Ovary (tissue), 10 donors: ENCODE measurements at places on chromosomes 6 and 20. TPM values are rescaled to one million over a fixed set of nuclear protein-coding genes. Genes with fewer than 3 reads are reported as not detected.
A peak's percentile ranks its signal among the peaks of the same experiment; 100 is the strongest.

DNA sequence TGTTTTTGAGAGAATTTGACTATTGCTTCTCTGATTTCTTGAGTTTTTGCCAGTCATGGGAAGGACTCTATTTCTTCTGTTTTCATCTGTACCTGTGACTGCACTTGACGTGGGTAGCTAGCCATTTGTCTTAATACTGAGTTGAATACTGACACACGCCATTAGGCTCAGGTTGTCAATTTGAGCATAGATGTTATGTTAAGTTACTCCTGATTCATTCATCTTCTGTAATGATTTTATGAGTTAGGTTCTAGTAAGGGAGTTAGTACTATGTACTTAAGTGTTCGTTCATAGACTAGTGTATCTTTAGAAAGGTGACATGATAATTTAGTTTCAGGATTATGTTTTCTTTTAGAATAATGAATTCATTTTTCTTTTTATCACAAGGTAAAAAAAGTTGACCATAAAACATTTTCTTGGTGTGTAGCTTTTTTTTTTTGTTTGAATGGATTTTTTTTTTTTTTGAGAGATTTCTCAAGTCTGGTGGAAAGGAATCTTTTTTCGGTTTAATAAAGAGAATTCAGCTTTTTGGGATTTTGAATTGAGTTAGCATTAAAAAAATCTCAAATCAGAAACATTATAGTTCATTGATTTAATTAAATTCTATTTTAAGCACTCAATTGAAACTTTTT lies 1.7 kb downstream of the AFDN start:
- H3K36me3 ChIP-seq, result no peaks in the 10 kb centered on the region
- H3K27ac ChIP-seq, result no peak overlapping the region
- peak overlapping the region; percentile 70 for H3K4me3 ChIP-seq
- H3K4me1 ChIP-seq, result peaks cover 10% of the 10 kb centered on the region

DNA sequence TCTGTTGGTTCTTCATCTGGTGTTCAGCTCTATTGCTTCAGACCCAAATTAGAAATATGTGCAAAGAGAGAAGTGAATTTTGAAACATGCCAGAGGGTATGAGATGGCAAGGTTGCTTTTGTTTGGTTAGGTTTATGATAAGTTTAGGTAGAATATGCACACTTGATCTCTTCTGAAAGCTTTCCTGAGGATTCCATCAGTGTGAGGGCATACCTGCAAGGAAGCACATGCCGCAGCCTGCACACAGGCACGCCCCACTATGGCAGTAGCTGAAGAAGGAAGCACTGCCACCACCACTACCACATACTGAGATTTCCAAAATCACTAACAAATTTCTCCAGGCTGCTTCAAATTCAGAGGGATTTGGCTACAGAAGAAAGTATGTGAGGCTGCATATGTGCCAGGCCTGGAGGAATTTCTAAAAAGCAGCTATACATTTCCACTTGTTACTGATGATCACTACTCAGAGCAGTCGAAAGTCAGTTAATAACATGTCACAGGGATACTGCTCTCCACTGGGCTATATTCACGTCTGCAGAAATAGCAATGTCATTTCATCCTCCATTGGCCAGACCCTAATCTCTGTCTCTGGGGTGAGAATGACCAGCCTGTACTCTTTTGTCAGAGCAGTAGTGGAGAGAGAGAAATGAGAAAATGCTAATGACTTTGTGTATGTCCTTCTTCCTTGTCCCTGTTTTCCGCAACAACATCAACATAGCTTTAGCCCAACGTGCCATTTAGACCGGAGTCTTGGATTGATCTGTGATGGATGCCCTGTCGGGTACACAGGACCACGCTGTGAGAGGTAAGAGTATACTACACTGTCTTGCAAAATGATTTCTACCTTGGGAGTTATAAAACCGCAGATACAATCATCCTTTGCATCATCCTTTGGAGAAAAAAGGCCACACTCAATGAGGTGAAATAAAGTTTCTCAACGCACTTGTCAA lies 396.7 kb downstream of the LAMA2 start:
- DNase-seq, result no peak
- no peaks in the 10 kb centered on the region for H3K4me1 ChIP-seq
- H3K4me3 ChIP-seq, result no peak overlapping the region
- H3K36me3 ChIP-seq, result no peaks in the 10 kb centered on the region
- H3K27me3 ChIP-seq, result no peaks in the 10 kb centered on the region

GRCh38 chr20:12978613-12979495 lies 29.9 kb upstream of the SPTLC3 start:
- DNase-seq, result no peak
- no peaks in the 10 kb centered on the region for H3K36me3 ChIP-seq
- H3K27me3 ChIP-seq, result no peaks in the 10 kb centered on the region
- H3K27ac ChIP-seq, result no peak overlapping the region
- H3K4me3 ChIP-seq, result no peak overlapping the region

- no peaks in the 10 kb centered on the region for H3K27me3 ChIP-seq
- no peaks in the 10 kb centered on the region for H3K36me3 ChIP-seq
- DNase-seq, result no peak
- no peak overlapping the region for H3K27ac ChIP-seq
These were observed 27.0 kb upstream of the SLA2 start for GRCh38 chr20:36672991-36673390.

GRCh38 chr6:15260099-15260821 lies 14.4 kb downstream of the JARID2 start:
- no peak for DNase-seq
- H3K36me3 ChIP-seq, result no peaks in the 10 kb centered on the region
- no peak overlapping the region for H3K27ac ChIP-seq
- no peaks in the 10 kb centered on the region for H3K27me3 ChIP-seq
- no peak overlapping the region for H3K4me3 ChIP-seq

DNA sequence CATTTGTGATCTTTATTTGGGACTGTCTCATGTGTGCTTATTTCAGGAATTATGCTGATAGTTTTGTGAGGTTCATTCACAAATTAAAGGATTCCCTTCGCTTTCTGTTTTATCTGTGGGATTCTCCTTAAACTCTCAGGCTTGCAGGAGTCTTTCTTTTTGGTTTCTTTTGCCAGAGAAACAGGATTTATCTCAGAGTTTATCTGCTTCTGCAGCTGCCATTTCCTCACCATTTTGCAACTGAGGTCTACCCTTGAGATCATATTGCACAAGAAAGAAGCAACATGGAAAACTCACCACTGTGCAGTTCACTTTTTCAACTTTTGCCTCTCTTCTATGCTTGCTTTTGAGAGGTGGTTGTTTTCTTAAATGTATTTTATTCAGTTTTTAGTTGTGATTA lies 201.0 kb downstream of the PRL start:
- H3K4me1 ChIP-seq, result no peaks in the 10 kb centered on the region
- H3K4me3 ChIP-seq, result no peak overlapping the region
- no peak overlapping the region for H3K27ac ChIP-seq
- no peak for DNase-seq

- no peaks in the 10 kb centered on the region for H3K36me3 ChIP-seq
- no peak overlapping the region for H3K27ac ChIP-seq
- H3K4me3 ChIP-seq, result no peak overlapping the region
- H3K4me1 ChIP-seq, result no peaks in the 10 kb centered on the region
- no peaks in the 10 kb centered on the region for H3K27me3 ChIP-seq
These were observed 333.0 kb downstream of the RFPL4B start for GRCh38 chr6:112680091-112680490.

DNA sequence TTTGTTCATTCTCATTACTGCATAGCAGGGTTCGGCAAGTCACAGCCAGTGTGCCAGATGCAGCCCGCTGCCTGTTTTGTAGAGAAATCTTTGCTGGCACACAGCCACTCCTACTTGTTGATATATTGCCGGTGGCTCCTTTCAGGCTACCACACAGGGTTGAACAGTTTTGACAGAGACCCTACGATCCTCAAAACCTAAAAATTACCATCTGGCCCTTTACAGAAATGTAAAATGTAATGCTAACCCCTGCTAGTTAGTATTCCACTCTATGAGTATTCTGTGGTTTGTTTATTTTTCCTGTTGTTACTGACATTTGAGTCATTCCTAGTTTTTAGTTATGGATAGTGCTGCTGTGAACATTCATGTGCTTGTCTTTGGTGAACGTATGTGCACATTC lies 11.5 kb downstream of the DHX35 start:
- H3K27ac ChIP-seq, result no peak overlapping the region
- no peaks in the 10 kb centered on the region for H3K36me3 ChIP-seq
- peaks cover 4% of the 10 kb centered on the region for H3K4me1 ChIP-seq
- H3K27me3 ChIP-seq, result no peaks in the 10 kb centered on the region
- no peak overlapping the region for H3K4me3 ChIP-seq

DNA sequence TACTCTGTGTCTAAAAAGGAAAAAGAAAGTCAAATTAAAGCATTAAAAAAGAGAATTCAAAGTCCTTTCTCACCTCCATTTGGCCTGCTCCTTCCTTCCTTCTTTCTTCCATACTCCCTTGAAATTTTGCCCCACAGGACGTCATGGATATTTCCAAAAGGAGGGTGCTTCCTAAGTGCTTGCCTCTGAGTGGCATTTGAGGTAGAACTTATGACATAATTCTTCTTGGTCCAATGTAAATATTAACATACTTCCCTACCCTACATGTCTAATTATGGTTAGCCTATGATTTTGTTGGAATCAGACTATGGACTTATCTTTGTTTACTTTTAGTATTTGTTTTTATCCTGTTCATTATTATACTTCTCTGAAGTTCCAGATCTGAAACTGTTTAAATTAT lies 132.3 kb downstream of the PFDN4 start:
- H3K27ac ChIP-seq, result no peak overlapping the region
- H3K4me1 ChIP-seq, result peaks cover 1% of the 10 kb centered on the region
- no peak overlapping the region for H3K4me3 ChIP-seq
- H3K36me3 ChIP-seq, result no peaks in the 10 kb centered on the region
- no peaks in the 10 kb centered on the region for H3K27me3 ChIP-seq

DNA sequence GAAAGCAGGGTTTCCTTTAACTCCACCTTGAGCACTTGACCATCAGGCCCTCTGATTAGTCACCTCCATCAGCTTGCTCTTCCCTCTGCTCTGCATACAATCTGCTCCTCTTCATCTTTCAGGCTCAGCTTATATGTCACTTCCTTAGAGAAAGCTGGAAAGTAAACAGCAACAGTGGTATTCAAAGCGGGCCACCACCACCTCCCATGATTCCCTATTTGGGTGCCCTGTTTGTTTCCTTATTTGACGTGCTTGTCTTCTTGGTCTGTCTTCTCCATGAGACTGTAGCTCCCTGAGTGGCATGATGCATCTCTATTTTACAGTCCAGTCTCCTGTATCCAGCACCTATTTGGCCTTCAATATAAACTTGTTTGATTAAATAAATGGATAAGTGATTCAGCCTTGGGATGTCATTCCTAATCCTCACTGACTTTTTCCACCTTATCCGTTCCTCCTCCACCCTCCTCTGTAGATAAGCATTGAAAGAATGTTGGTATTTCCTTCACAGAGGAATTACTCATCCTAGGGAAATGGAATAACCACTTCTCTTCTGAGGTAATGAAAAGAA lies 102.8 kb upstream of the SGK1 start:
- H3K4me3 ChIP-seq, result no peak overlapping the region
- H3K27ac ChIP-seq, result no peak overlapping the region
- DNase-seq, result no peak
- H3K36me3 ChIP-seq, result no peaks in the 10 kb centered on the region

DNA sequence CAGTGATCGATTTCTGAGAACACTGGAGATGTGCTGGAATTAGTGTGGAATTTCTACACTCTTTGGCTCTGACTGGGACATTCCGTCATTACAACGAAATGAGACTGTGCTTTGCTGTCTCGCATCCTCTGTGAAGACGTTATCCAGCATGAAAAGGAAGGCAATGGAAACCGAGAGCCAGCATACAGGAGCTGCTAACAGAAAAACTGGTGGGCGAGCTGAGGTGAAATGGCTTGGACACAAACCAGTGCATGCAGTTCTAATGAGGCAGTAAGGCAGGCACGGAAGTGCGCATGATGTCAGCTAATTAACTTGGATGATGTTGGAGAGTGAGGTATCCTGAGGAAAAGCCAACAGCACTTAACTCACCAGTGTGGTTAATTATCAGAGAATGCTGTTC lies 202.8 kb upstream of the AGPAT4 start:
- H3K27me3 ChIP-seq, result no peaks in the 10 kb centered on the region
- H3K4me3 ChIP-seq, result no peak overlapping the region

DNA sequence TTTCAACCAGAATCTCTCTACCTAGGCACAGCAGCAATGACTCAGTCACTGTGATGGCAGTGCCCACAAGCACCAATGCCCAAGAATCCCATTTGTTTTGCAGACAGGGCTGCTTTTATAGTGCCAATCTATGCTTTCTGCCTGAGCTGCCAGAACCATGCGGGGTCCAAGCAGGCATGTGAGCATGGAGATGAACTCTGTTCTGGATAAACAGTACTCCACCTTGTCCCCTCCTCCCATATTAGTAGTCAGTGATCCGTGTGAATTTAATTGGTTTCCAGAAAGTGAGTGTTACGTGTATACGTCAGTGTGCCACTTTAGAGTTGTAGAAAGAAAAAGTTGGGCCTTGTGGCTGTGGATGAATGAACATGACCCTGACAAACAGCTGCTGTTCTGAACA lies 79.4 kb downstream of the SASH1 start:
- DNase-seq, result no peak
- H3K4me3 ChIP-seq, result no peak overlapping the region
- H3K36me3 ChIP-seq, result no peaks in the 10 kb centered on the region
- H3K27me3 ChIP-seq, result no peaks in the 10 kb centered on the region

- no peaks in the 10 kb centered on the region for H3K27me3 ChIP-seq
- H3K4me3 ChIP-seq, result no peak overlapping the region
- H3K36me3 ChIP-seq, result no peaks in the 10 kb centered on the region
- no peaks in the 10 kb centered on the region for H3K4me1 ChIP-seq
- H3K27ac ChIP-seq, result no peak overlapping the region
These were observed 121.3 kb downstream of the TFAP2C start for GRCh38 chr20:56750430-56750829.

DNA sequence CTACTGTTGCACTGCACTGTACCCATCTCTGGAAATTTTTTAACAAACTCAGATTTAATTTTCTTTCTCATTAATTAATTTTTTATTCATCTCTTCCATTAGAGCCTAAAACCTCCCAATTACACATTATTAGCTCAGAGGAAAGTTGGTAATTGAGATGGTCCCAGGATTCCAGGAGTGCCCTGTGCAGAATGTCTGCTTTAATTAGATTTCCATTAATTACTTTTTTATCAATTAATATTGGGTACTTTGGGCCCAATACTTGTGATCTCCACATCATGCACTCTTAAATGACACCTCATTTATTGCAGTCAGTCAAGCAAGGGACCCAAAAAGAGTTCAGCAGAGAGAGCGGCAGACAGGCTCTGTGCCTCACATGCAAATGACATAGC lies 232.0 kb downstream of the PTPRT start:
- no peaks in the 10 kb centered on the region for H3K36me3 ChIP-seq
- no peaks in the 10 kb centered on the region for H3K27me3 ChIP-seq
- DNase-seq, result no peak
- no peak overlapping the region for H3K27ac ChIP-seq
- no peaks in the 10 kb centered on the region for H3K4me1 ChIP-seq

- no peak overlapping the region for H3K27ac ChIP-seq
- H3K4me1 ChIP-seq, result no peaks in the 10 kb centered on the region
- no peak for DNase-seq
- no peaks in the 10 kb centered on the region for H3K36me3 ChIP-seq
- no peaks in the 10 kb centered on the region for H3K27me3 ChIP-seq
- no peak overlapping the region for H3K4me3 ChIP-seq
These were observed 158.7 kb downstream of the UBE3D start for GRCh38 chr6:82906951-82907350.

- peaks cover 2% of the 10 kb centered on the region for H3K4me1 ChIP-seq
- H3K27me3 ChIP-seq, result no peaks in the 10 kb centered on the region
- peaks cover 3% of the 10 kb centered on the region for H3K36me3 ChIP-seq
- H3K27ac ChIP-seq, result no peak overlapping the region
These were observed 27.2 kb downstream of the CMTR1 start for GRCh38 chr6:37459981-37460800.

ARMH2 gene
- not detected for total RNA-seq

GABRR1 gene
- not detected for total RNA-seq

PLG gene
- total RNA-seq, result not detected

SLC17A4 gene
- not detected for total RNA-seq

ANKRD66 gene
- total RNA-seq, result not detected
